Esophagus muscularis mucosa (tissue), 4 donors: ENCODE measurements at places on chromosomes 3 and 15.

DNA sequence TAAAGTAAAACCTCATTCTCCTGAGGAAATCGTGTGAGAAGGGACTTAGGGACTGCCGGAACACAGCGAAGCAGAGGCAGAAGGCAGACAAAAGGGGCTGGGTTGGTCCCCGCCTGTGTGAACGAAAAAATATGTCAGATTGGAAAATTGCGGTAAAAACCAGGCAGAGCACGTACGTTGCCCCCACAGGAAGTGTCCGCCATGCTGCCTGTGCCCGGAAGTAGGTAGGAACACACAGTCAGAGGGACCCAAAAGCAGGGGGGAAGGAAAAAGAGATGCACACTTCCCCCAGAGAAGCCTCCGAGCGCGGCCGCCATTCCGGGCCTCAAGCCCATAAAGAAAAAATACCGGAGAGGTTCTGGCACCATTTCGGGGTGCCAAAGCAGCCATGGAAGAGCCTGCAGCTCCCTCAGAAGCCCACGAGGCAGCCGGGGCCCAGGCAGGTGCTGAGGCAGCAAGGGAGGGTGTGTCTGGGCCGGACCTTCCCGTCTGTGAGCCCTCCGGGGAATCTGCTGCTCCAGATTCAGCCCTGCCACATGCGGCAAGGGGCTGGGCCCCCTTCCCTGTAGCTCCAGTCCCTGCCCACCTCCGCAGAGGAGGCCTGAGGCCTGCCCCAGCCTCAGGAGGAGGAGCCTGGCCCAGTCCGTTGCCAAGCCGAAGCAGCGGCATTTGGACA lies at the start of gene MKRN3:
TSS of gene MKRN3 (plus strand) at position 280 of the 676 bp plus-strand sequence. CDS start at position 389, 109 bp downstream.
- DNase-seq = no peak

DNA sequence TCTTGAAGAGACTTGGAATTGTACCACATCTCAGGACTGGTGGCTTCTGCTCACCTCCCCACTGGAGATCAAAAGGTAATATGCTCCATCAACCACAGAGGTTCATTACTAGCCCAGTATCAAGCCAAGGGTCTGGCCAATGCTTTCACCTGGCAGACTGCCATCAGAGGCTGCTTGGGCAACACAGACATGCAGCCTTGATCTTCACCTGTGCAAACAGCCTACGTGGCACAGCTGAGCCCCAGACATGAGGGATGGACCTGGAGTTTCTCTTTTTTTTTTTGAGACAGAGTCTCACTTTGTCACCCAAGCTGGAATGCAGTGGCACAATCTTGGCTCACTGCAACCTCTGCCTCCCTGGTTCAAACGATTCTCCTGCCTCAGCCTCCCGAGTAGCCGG lies 105.6 kb upstream of the HES1 start:
- no peak for DNase-seq

DNA sequence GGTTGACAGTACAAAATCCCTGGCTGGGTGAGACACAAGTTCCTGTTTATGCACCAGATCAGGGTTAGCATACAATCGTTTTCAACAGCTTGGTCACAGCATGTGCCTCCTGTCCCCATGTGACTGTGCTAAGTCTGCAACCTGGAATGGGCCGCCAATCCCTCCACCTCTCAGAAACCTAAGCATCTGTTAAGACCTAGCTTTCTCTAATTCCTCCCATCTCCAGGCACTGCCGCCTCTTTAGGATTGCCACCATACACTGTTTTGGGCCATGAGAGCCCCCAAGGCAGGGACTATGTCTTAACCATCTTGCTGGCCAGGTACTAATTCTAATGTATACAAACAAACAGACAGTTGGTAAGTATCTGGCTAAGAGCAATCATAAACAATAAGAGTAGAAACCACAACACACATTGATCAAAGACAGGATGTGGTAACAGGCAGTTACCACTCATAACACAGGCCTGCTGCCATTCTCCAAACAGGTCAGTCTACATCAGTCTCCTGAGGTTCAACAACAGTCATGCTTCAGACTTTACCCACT lies 25.6 kb downstream of the SEC22C start:
- DNase-seq = peak; percentile 80

GRCh38 chr3:127419641-127420553 lies 132.1 kb upstream of the PRR20G start:
- peak; percentile 90 for DNase-seq

- DNase-seq = no peak
Observed at GRCh38 chr15:87669846-87670245, 586.7 kb downstream of the NTRK3 start.

DNA sequence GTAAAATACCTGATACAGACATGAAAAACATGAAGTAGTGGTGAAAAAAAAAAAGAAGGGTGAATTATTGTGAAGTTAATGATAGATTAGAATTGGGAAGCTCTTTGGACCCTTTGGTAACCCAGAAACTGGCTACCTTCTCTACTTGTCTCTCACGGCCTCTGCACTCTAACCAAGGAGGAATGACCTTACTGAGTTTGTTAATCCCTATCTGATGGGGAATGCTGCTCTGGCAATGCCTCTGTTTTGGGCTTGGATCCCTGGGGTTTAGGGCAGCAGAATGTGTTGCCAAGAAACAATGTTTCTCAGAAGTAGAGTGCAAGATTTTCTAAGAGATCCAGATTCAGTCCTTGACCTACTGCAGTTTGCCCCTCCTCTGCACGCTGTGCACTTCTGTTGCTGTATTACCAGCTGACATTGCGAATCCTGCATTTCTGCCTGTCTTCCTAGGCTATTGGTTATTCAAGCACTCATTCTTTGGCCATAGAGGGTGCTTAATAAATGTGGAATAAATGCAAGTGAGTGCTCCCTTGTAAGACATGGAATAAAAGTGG lies 49.2 kb upstream of the MAP3K13 start:
- no peak for DNase-seq

- no peak for DNase-seq
Observed at GRCh38 chr15:35168464-35168863, 83.4 kb upstream of the NANOGP8 start.

GRCh38 chr3:113747283-113748046 lies 630 bp downstream of the ATP6V1A start:
- DNase-seq = no peak

DNA sequence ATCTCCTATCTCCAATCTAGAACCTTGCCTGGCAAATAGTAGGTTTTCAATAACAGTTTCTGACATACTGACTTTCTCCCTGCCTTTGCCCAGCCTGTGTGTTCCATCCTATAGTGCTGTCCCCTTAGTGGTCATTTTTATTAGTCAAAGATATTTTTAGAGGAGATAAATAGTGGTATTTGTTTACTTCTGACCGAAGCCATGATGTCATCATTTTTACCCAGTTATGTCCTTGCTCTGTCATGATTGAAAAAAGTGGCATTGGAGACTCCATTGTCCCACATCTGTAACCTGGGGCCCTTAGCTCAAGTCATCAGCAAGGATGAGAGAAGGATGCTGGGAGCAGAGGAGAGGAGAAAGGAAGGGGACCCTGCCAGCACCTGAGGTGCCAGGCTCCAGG lies 80.6 kb upstream of the ATP2B2 start:
- DNase-seq = no peak

DNA sequence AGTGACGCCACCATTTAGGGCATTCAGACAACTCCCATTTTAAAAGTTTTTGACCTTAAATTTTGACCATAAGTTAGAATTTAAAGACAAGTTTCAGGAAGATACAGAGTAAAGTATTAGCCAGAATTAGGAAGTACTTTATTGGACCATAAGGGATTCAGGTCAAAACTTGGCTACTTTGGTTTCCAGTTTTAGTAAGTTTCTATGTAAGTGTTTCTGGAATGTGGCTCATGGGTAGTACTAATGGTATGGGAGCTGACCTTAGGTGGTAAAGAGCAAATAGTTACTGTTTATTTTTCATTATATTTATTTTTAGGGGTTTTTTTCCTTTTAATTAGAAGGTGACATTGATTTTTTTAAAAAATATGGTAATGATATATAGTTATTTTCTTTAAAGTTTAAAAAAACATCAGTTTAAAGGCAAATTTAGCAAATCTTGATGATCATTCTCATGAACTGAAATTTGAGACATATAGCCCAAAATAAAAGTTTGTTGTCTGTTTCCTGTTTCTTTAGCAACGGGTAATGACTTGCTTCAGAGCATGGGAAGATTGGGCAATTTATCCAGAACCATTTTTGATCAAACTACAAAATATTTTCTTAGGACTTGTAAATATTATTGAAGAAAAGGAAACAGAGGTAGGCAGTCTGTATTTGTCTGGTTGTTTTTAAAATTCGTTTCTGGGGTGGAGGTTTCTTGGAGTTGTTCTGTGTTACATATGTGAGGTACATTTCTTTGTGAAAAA lies 34.3 kb downstream of the U2SURP start:
- no peak for DNase-seq

GRCh38 chr3:187077537-187077936 lies 61.8 kb downstream of the RPL39L start:
- no peak for DNase-seq

DNA sequence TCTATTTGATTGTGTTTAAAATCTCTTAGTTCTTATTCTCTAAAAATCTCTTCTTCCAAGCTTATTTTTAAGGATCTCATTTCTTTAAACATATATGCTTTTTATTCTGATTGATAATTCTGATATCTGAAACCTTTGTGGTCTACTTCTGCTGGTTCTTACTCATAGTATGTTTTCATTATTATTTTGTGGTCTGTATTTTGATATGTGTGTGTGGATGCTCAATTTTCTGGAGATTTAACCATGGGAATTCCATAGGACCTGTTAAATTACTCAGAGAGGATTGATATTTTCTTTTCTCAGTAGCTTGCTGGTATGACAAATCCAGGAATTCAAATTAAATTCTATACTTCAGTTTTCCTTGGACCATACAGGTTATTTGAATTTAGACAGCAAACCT lies 14.7 kb upstream of the HHLA2 start:
- DNase-seq = no peak

GRCh38 chr3:65568497-65568896 lies 470.2 kb downstream of the MAGI1 start:
- no peak for DNase-seq

DNA sequence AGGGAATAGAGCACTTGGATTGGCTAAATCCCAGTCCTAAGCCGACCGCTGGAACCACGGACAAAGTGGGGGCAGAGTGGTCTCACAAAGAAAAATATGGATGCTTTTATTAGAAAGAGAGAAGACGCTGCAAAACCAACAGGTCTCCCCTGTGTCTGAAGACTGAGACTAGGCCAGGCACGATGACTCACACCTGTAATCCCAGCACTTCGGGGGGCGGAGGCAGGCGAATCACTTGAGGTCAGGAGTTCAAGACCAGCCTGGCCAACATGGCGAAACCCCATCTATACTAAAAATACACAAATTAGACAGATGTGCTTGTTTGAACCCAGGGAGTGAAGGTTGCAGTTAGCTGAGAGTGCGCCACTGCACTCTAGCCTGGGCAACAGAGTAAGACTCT lies 61.8 kb downstream of the ZDHHC19 start:
- DNase-seq = no peak

GRCh38 chr15:62394079-62394478 lies 229.0 kb upstream of the C2CD4B start:
- DNase-seq = no peak

DNA sequence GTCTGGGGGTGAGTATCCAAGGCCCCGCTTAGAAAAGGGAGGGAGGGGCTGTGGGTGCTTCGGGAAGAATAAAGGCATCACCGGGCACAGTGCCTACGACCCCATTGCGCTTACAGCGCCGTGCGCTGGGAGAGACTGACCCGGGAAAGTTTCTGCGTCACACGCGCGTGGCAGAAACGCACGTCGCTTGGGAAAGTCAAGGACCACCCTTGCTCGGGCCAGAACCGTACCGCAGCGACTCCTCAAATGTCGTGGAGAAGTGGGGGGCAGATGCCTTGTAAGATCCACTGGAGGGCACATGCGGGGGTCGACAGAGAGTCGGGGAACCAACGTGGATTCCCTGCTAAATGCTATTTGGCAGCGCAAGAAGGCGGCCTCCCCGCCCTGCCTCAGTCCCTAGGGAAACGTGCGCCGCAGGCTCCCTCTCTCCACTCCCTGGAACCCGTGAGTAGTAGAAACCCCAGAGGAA lies 2.4 kb downstream of the ADAMTS9 start:
- DNase-seq = no peak

DNA sequence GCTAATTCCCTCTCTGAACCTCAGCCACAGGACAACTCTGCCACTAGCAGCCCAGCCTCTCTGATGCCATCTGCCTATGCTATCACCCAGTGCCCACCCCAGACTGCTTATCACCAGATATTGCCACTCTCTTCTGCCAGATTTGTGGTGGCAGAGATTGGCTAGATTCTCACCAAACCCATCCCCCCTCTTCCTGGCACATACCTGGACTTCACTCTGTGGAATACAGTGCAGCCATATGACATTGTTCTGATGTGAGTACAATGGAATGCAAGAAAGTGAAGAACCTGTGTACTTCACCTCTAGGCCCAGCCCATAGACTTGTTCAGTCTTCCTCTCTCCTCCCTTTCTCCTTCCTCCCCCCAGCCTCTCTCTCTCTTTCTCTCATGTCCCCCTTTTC lies 46.9 kb upstream of the NTRK3 start:
- DNase-seq = no peak

GRCh38 chr15:53589520-53590057 lies 169.9 kb downstream of the WDR72 start:
- no peak for DNase-seq

- no peak for DNase-seq
Observed at GRCh38 chr3:46083956-46084355, 56.7 kb upstream of the XCR1 start.

GRCh38 chr3:157444797-157445184 lies 8.1 kb downstream of the PTX3 start:
- no peak for DNase-seq

- DNase-seq = no peak
Observed at GRCh38 chr3:54182242-54182641, 59.9 kb downstream of the CACNA2D3 start.

GRCh38 chr3:15859507-15860013 lies 61.8 kb upstream of the ANKRD28 start:
- no peak for DNase-seq

GRCh38 chr15:48089702-48090101 lies 31.1 kb upstream of the SLC24A5 start:
- DNase-seq = no peak

DNA sequence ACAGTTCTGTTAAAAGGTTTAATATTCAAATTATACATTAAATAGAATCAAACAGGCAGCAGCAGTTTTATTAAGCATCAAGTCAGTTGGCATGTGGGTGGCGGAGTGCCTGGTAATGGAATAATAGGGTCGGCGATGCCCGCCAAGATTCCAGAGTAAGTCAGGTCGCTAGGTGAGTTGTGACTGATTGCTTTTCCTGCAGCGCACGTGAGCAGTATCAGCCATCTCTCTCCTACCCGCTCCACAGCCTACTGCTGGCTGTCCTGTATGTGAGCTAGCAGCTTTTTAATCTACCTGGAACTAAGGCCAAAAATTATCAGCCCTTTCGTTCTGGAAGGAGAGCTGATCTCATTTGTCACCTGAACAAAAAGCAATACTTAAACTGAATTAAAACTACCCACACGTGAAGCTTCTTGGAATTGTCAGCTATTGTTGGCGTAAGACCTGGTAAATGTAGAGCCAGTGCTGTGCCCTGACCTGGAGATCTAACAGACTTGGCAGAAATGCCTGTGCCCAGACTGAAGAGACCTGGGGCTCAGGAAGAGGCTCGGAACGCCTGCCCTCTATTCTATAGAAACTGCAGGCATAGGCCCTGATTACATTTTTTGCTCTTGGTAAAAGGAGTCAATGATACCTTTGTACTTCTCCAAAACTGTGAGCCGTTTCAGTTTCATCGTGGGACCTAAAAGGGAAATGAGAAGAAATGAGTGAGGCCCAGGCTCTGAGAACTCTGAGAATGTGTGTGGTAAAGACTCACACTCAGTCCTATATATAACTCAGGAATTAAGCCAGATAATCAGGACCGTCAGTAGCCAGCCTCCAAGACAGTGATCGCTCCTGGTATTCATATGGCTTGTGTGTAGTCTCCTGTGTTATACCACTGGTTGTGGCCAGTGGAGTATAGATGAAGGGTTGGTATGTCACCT lies 21.9 kb downstream of the IDH3A start:
- no peak for DNase-seq
